ENCODE measurements at places on chromosomes 2 and 18. TPM values are rescaled to one million over a fixed set of nuclear protein-coding genes. Genes with fewer than 3 reads are reported as not detected.

- DNase-seq, result no peak
These were observed 39.3 kb upstream of the NRXN1 start for GRCh38 chr2:51071191-51071590.

The KIF5C gene
- total RNA-seq, result 0.78 TPM

DNA sequence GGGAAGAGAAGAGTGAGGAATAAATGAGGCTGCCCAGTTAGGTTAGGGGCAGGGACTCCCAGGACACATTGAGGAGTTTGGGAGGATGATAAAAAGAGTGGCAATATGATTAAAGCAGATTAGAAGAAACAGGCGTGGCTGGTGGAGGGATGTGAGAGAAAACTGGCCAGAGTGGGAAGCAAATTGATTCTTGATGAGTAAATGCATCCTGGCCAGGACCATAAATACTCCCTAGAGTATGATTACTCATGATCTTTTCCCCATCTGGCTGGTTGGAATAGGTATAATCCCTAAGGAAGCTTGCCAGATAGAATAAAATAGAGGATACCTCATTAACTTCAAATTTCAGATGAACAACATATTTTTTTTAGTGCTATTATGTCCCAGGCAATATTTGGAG is 21.5 kb upstream of the DAW1 start:
- DNase-seq, result no peak

GRCh38 chr2:144111437-144111836 is 408.5 kb downstream of the ZEB2 start:
- DNase-seq, result peak; percentile 93

The USP14 gene
- 94.6 TPM for total RNA-seq

DNA sequence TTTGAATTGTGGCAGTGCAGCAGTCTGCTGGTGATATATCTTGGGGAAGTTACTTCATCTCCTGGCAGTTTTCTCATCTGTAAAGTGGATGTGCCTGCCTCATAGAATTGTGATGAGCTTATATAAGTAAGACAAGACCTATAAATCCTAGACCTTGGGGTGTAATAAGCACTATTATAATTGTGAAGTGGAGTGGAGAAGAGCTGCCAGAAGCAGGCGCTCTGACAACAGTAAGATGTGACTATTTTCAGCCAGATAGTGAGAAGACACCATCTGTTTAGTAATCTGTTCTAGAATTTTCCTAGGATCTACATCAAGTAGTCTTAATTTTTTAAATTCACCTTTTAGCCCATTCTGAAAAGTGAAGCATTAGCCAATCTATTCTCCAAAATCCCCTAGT is 85.6 kb upstream of the TSPYL6 start:
- DNase-seq, result no peak

DNA sequence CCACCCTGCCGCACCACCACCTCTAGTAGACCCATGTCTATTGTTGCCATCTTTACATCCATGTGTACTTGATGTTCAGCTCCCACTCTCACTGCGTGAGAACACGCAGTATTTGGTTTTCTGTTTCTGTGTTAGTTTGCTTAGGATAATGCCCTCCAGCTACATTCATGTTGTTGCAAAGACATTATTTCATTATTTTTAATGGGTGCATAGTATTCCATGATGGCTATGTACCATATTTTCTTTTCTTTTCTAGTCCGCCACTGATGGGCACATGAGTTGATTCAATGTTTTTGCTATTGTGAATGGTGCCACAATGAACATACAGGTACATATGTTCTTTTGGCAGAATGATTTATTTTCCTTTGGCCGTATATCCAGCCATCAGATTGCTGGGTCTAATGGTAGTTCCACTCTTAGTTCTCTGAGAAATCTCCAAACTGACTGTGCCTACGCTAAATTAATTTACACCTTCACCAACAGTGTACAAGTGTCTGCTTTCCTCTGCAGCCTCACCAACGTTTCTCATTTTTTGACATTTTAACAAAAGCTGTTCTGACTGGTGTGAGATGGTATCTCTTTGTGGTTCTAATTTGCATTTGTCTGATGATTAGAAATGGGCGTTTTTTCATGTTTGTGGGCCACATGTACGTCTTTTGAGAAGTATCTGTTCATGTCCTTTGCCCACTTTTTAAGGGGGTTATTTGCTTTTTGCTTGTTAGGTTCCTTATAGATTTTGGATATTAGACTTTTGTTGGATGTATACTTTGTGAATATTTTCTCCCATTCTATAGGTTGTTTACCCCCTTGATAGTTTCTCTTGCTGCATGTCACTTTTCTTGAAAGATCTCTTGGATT is 10.5 kb upstream of the ZNF513 start:
- no peak for DNase-seq

The EVX2 gene
- total RNA-seq, result not detected

The PTPRM gene
- total RNA-seq, result 39.4 TPM

DNA sequence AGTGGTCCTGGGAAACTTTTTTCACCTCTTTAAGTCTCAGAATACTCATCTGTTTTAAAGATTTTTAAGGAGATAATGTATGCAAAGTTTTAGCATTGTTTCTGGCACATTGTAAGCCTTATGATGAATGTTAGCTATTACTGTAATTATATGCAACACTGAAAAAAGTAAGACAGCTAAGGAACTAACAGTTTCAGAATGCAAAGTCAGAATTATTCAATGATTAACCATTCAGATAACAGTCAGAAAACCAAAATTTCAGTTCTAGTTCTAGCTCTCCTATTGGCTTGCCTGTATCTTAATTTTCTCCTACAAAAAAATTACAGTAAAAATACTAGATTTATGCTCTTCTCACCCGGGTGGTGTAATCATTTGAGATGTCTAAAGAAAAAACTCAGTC is 101.1 kb downstream of the SLC4A10 start:
- DNase-seq, result no peak

The CRYGC gene
- not detected for total RNA-seq

GRCh38 chr2:117814417-117815264 is at the start of gene DDX18:
DDX18 (plus strand) TSS chr2:117814691; CDS start chr2:117814778, 87 bp downstream.
- peak; percentile 98 for DNase-seq

The ALPI gene
- total RNA-seq, result not detected

GRCh38 chr2:61536572-61537276 is 1.4 kb downstream of the XPO1 start:
- peak; percentile 84 for DNase-seq

- DNase-seq, result no peak
These were observed 906.7 kb downstream of the NRXN1 start for GRCh38 chr2:50125246-50125645.

GRCh38 chr2:1353543-1353942 is 59.7 kb upstream of the TPO start:
- no peak for DNase-seq

DNA sequence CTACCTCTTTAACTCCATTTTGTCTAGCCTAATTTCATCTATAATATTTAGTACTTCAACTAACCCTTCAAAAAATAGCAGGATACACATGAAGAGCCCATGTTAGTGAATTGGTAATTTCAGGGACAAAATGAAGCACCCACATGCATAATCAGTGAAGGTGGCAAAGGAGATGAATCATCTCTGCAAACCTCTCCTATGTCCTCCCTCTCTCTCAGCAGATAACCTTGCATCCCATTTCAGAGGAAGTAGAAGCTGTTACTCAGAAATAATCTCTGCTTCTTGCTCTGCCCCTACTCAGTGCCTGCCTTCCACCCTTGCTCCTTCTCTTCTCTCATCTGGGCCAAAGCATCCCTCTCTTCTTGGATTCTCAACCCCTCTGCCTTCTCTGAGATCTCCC is 60.2 kb upstream of the CAVIN2 start:
- no peak for DNase-seq

- DNase-seq, result peak; percentile 23
These were observed 43.5 kb downstream of the ASAP2 start for GRCh38 chr2:9250091-9250490.

The CYP20A1 gene
- 16.2 TPM for total RNA-seq

GRCh38 chr18:35458271-35458670 is 39.5 kb downstream of the INO80C start:
- DNase-seq, result no peak

DNA sequence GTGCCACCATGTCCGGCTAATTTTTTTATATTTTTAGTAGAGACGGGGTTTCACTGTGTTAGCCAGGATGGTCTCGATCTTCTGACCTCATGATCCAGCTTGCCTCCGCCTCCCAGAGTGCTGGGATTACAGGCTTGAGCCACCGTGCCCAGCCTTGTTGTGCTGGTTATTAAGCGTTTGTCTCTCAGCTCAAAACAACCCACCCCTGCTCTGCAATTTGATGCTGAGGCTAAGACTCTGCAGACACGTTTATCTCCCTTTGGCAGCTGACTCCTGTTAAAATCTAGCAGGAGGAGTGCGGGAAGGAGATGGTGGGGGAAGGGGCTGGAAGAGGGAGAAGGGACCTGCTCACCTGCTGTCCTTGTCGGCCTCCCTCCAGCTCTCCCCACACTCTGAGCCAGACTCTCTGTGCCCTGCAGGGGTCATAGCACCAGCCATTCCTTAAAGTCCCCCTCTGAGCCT is 29.9 kb upstream of the IMPA2 start:
- no peak for DNase-seq

GRCh38 chr2:177573120-177573519 is 180.5 kb downstream of the AGPS start:
- no peak for DNase-seq

DNA sequence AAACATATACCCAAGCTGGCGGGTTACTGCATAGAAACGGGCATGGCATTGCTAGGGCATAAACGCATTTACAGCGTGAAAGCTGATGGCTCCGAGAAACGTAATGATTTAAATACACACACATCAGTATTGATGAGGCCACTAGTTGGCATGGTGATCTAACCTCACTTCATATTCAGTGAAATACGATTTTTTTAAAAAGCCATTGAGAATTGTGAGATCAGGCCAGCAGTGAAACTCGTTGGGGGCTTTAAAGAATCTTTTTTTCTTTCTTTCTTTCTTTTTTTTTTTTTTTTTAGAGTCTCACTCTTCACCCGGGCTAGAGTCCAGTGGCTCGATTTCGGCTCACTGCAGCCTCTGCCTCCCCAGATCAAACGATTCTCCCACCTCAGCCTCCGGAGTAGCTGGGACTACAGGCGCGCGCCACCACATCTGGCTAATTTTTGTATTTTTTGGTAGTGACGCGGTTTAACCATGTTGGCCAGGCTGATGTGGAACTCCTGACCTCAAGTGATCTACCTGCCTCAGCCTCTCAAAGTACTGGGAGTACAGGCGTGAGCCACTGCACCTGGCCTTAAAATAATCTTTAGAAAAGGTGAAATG is 2.4 kb upstream of the SMAD7 start:
- no peak for DNase-seq

The EFEMP1 gene
- 56.1 TPM for total RNA-seq

The UPP2 gene
- not detected for total RNA-seq

The WDR12 gene
- total RNA-seq, result 47.4 TPM

DNA sequence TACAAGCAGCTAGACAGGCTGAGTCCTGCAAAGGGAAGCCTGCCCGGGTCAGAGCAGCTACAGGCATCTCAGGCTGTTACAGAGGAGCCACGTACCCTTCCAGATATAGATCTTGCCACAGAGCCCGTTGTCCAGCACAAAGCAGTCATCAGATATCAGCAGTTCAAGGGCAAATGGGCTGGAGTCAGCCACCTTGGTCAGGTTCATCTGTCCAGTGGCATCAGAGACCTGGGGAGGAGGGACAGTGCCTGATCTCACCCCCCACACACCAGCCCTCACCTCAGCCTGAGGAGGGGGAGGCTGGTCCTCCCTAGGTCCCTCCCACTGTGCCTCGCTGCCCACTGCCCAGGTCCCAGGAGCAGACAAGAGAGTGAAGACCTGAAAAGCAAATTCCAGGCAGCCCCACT is 12.2 kb downstream of the CAPG start:
- no peak for DNase-seq

DNA sequence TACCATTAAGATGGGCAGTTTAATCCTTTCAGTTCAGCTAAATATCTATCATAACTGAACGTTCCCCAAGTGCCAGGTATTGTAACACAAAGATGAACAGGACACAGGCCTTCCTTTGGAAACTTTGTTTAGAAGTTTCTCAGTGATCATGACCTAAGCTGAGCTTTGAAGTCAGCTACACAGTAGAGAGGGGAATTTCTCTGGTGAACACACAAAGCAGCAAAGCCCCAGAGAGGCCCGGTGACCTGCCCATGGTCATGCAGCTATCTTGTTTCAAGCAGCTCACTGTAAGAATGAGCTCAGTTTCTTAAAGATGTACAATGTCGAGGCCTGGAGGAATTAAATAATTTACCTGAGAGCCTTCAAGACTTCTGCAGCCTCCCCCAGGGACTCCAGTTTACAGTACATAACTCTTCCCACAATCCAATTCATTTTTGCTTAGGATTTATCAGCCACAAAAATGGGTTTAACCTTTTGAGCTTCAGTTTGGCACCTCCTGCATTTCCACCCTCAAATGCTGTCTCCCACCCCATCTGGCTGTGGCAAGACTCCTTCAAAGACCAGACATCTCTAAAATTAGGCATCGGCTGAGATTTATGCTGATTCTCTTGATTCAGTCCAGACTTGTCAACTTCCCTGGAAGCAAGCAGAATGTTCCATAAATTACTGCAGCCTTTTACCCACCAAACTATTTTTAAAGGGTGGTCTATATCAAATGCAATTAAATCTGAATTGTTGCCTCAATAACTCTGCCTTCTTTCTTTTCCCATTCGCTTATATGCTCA is 325.6 kb downstream of the TXNL1 start:
- no peak for DNase-seq

DNA sequence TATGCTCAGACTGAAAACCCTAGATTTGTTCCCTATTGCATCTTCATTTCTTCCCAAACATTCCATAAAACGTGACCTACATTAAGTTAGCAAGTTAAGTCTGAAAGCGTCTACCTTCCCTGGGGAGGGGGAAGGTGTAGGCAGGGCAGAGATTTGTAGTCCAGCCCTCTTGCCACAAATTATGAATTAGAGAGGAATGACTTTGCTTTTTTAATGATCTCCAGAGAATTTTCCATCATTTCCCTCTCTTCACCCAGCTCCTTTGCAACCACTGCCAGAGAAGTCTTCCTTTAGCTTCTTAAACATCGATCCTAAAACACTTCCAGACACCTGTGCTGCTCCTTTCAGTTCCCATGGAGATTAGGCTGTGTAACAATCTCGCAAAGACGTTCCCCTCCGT is 1.2 kb downstream of the C2orf76 start:
- no peak for DNase-seq

DNA sequence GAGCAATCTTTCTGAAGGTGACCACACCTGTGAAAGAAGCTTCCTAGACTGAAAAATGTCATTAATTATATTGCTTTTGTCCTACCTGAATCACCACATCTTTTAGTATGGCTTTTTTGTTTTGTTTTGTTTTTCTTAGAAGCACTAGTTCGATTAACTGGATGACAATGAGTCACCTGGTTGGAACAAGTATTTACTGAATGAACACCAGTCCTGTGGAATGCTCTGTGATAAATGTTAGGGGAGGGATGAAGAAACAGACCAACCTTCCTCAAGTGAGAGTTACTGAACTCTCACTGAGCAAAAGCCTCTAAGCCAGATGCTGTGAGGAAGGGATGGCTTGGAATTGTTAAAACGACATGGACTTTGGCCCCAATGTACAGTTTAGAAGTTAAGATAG is 26.8 kb upstream of the DCC start:
- no peak for DNase-seq

DNA sequence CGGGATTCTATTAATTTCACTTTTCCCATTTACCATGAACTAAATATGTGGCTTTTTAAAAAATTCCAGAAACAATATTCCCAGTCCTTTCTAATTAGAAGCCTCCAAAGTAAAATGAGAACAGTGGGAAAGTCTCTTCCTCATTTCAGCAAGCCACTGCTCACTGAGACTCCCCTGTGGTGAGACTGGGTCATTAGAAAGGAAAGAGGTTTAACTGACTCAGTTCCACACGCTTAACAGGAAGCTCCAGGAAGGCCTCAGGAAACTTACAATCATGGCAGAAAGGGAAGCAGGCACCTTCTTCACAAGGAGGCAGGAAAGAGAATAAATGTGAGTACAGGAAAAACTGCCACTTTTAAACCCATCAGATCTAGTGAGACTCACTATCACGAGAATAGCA is 258.9 kb upstream of the CHAC2 start:
- DNase-seq, result no peak

The C18orf54 gene
- 7.5 TPM for total RNA-seq

All from HFFc6 (cell line).